Activated CD4-positive, alpha-beta T cell treated with anti-CD3 and anti-CD28 coated beads for 36 hours (primary cell): ENCODE measurements at places on chromosomes 12 and 14. TPM values are rescaled to one million over a fixed set of nuclear protein-coding genes. Genes with fewer than 3 reads are reported as not detected.

DNA sequence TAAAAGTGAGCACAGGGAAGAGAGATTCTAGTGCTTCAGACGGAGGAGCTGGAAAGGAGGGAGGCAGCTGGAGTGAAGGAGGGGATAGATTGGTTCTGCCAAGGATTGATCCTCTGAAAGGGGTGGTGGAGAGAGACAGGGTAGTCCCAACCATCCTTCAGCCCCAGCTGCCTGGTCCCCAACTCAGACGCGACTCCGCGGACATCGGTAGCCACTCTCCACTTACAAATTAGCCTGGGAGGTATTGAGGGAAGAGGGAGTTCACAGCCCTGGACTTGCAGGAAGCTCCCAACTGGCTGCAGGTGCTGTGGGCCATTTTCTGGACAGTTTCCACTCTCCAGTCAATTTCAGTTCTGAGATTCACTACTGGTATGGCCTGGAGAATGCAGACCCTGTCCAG lies 1.2 kb downstream of the PLEKHD1 start:
- DNase-seq = no peak

- no peak for DNase-seq
Observed at GRCh38 chr12:2378835-2379330, 326.1 kb downstream of the CACNA1C start.

Gene TSPAN8
- not detected for total RNA-seq

DNA sequence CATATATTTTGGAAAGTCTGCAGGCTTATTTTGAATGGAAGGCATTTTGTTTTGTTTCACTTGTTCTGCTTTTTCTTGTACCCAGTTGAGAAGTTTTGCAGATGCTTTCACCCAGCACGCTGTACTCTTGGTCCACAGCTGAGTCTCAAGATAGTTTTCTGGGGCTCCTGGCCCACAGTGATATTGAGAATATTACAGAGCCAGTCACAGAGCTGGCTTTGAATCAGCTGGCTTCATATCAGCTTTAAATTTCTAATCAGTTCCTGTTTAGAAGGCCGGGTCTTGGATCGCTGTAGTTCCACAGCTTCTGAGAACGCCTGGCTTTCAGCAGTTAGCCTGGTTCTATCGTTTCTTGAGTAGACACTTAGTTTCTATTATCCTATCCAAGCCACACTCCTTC lies 32.5 kb upstream of the PARP11 start:
- peak; percentile 25 for DNase-seq

- DNase-seq = peak; percentile 32
Observed at GRCh38 chr12:24821691-24822090, 127.2 kb downstream of the BCAT1 start.

GRCh38 chr14:92988786-92989755 lies 66.1 kb downstream of the CHGA start:
- DNase-seq = no peak

Gene CCDC197
- 0.53 TPM for total RNA-seq

DNA sequence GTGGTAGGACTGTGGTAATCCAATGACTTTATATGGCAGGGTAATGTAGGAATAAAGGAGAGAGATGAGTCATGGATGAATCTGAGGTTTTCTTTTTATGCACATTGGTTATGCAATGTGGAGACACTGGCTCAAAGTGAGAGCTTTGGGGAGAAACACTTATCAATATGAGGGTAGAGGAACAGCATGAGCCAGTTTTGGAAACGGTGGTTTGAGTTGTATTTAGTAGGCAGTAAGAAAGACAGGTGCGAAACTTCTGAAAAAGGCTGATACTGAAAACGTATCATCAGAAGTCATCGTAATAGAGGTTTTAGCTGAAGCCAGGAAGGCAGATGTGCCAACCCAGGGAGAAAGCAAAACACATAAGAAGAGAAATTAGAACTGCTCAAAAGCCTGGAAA lies 854.8 kb upstream of the SEL1L start:
- no peak for DNase-seq

Gene KRT85
- not detected for total RNA-seq
